ENCODE measurements at places on chromosomes 5 and 9. TPM values are rescaled to one million over a fixed set of nuclear protein-coding genes. Genes with fewer than 3 reads are reported as not detected.

PCDHAC1 gene
- 0.13 TPM for polyA plus RNA-seq

KIF12 gene
- 170 TPM for polyA plus RNA-seq

- DNase-seq, result no peak
Observed at GRCh38 chr5:97550164-97550563, 367.1 kb upstream of the RIOK2 start.

GRCh38 chr9:114603248-114603647, 7.8 kb upstream of the TMEM268 start:
- DNase-seq, result no peak

GRCh38 chr5:932151-932627, 39.5 kb downstream of the TRIP13 start:
- DNase-seq, result no peak

DNA sequence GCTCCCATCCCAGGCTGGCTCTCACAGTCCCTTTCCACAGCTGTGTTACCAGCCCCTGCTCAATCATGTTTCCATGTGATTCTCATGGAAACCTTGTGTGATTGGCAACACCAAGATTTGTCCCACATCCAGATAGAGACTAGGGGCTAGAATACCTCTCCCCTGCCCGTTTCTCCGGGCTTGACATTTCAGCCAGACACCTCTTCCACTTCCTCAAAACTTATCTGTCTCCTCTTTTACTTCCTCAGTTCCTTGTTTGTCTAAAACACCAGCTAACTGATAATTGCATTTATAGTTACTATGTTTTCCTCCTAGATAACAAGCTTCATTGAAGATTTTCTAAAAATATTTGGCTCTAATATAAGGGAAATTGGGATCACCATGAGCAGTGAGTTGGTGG, 16.6 kb upstream of the KCNMB1 start:
- no peak for DNase-seq

GRCh38 chr9:74985041-74985440, 32.3 kb upstream of the C9orf40 start:
- DNase-seq, result no peak

Measured in left kidney (tissue), 8 donors.